Naive thymus-derived CD4-positive, alpha-beta T cell (primary cell): ENCODE measurements at places on chromosomes 7 and 10. TPM values are rescaled to one million over a fixed set of nuclear protein-coding genes. Genes with fewer than 3 reads are reported as not detected.

GRCh38 chr10:43068471-43069210 lies 8.2 kb upstream of the RET start:
- DNase-seq, result no peak
- H3K36me3 ChIP-seq, result no peaks in the 10 kb centered on the region
- no peaks in the 10 kb centered on the region for H3K4me1 ChIP-seq

DNA sequence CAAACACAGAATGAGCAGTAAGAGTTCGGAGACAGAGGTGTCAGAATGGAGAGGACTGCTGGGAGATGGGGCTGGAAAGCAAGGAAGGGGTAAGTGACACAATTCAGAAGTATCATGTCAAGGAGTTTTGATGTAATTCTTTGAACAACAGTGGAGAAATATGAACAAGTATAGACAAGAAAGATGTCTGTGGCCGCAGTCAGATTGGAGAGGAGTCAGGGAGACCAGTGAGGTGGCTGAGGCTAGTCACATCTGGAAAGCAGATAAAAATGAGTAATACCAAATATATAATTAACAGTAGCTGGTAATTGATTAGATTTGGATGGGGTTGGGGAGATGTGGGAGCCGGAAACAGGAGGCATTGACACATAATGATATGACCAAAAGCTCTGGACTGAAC lies 540.9 kb downstream of the SUGCT start:
- no peak for DNase-seq
- H3K4me1 ChIP-seq, result no peaks in the 10 kb centered on the region
- H3K36me3 ChIP-seq, result no peaks in the 10 kb centered on the region

GRCh38 chr7:45055016-45055415 lies 33.8 kb downstream of the NACAD start:
- H3K27ac ChIP-seq, result no peak overlapping the region
- H3K4me1 ChIP-seq, result peaks cover 35% of the 10 kb centered on the region
- DNase-seq, result no peak
- peaks cover 34% of the 10 kb centered on the region for H3K36me3 ChIP-seq

Gene GIMAP6
- polyA plus RNA-seq, result 130 TPM

DNA sequence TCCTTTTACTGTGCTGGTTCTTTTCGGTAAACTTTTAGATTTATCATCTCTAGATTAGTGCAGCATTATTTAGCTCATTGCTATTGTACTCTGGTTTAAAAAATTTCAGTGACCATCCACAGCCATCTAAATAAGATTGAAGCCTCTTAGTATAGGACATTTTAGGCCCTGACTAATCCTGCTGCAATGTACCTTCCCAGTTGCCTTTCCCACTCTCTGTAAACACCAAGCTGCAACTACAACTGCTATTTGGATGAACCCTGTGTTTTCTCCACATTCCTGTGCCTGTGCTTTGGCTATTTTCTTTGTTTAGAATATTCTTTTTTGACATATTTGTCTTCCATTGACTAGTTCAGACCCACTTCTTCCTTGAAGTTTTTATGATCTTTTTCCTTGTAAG lies 314.6 kb downstream of the AUTS2 start:
- H3K4me3 ChIP-seq, result no peak overlapping the region
- H3K36me3 ChIP-seq, result no peaks in the 10 kb centered on the region
- DNase-seq, result no peak

Gene NAT16
- not detected for polyA plus RNA-seq

- DNase-seq, result no peak
- H3K36me3 ChIP-seq, result no peaks in the 10 kb centered on the region
- no peak overlapping the region for H3K4me3 ChIP-seq
- no peak overlapping the region for H3K27ac ChIP-seq
These were observed 66.7 kb downstream of the RNF133 start for GRCh38 chr7:122632238-122632637.

DNA sequence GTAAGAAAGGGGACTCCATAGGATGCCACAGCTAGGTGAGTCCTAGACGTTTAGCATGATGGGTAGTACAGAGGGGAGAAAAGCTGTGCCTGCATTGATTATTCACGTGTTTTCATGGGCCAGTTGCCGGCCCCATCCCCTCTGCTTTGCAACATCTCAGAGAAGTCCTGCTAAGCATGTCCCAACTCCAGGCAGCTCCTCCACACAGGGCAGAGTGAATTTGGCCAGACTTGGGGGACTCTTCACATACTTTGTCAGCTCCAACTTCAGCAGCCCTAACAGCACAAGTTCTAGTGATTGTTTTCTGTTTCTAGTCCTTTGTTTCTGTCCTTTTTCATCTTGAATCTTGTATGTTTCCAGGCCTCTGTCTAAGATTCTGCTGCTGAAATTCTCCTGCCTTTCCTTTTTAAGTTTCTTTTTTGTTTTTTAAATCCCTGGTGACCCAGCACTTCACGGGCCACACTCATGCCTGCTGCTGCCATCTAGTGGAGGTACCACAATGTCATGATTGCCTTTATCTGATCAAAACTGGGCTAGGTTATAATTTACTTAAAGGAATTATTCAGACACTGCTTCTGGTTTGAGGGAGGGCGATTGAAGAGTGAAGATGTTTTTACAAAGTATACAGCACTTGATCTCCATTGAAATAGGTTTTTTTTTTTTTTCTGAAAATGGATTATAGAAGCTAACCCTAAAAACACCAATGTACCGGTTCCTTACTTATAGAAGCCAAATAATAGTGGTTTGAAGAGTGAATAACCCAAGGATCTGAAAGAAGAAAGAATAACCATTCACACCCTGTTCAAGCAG lies 276.9 kb downstream of the CSTF2T start:
- DNase-seq, result no peak
- no peaks in the 10 kb centered on the region for H3K27me3 ChIP-seq
- no peaks in the 10 kb centered on the region for H3K36me3 ChIP-seq
- no peak overlapping the region for H3K27ac ChIP-seq
- H3K4me1 ChIP-seq, result no peaks in the 10 kb centered on the region
- H3K4me3 ChIP-seq, result no peak overlapping the region

DNA sequence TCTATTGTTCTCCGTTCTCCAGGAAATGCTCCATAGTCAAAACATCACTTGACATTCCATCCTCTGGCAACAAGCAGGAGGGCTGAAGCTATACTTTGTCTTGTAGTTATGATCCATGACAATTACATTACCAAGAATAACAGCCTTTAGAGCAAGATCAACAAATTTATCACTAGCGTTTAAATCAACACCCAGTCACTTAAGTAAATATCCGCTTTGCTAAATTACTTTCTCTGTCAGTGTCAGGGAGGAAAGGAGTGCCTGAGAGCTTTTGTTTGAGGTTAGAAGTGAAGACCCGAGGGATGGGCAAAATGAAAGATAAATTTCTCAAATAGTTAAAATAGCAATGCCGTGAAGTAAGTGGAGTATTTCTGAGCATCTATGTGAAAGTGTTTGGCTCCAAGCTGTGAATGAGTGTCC lies 236.1 kb upstream of the BMPER start:
- no peaks in the 10 kb centered on the region for H3K27me3 ChIP-seq
- H3K4me1 ChIP-seq, result no peaks in the 10 kb centered on the region
- no peaks in the 10 kb centered on the region for H3K36me3 ChIP-seq
- no peak for DNase-seq

Gene MACC1
- 0.03 TPM for polyA plus RNA-seq

Gene IFT22
- 12.3 TPM for polyA plus RNA-seq

GRCh38 chr10:15222511-15222910 lies 54.0 kb upstream of the NMT2 start:
- no peaks in the 10 kb centered on the region for H3K27me3 ChIP-seq
- no peaks in the 10 kb centered on the region for H3K4me1 ChIP-seq
- no peak for DNase-seq
- H3K36me3 ChIP-seq, result no peaks in the 10 kb centered on the region

Gene MTERF1
- polyA plus RNA-seq, result 14.1 TPM

DNA sequence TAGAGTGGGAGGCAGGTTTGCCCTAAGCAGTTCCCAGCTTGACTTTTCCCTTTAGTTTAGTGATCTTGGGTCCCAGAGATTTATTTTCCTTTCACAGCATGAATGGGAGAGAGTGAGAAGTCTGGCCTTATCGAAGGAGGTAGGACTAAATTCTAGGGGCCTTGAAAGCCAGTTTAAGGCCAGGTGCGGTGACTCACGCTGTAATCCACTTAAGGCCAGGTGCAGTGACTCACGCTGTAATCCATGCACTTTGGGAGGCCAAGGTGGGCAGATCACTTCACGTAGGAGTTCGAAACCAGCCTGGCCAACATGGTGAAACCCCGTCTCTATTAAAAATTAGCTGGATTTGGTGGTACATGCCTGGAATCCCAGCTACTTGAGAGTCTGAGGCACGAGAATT lies 392.2 kb downstream of the ACTR3B start:
- H3K27me3 ChIP-seq, result no peaks in the 10 kb centered on the region
- H3K27ac ChIP-seq, result no peak overlapping the region
- no peaks in the 10 kb centered on the region for H3K36me3 ChIP-seq
- DNase-seq, result no peak
- no peaks in the 10 kb centered on the region for H3K4me1 ChIP-seq

Gene HERPUD2
- 76.8 TPM for polyA plus RNA-seq

Gene TMEM225B
- 0.44 TPM for polyA plus RNA-seq

Gene FKBP6
- not detected for polyA plus RNA-seq

GRCh38 chr10:88116971-88117626 lies 253.7 kb downstream of the PTEN start:
- peaks cover 33% of the 10 kb centered on the region for H3K4me1 ChIP-seq
- no peaks in the 10 kb centered on the region for H3K36me3 ChIP-seq
- no peak overlapping the region for H3K27ac ChIP-seq
- H3K4me3 ChIP-seq, result no peak overlapping the region

DNA sequence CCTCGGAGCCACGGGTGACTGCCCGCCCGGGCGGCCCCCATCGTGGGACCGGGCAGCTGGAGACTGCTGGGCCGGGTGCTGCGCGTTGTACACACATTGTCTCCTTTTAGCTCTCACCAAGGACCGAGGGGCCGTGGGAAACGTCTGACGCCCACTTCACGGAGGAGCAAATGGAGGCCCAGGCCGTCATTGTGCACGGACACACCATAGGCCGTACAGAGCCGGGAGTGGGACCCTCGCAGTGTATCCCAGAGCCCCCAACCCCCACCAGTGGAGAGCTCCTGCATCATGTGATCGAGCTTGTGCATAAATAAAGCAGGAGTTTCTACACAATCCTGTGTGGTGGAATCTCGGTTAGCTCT lies 722 bp downstream of the DENND10 start:
- H3K27me3 ChIP-seq, result no peaks in the 10 kb centered on the region
- H3K36me3 ChIP-seq, result no peaks in the 10 kb centered on the region
- H3K4me1 ChIP-seq, result peaks cover 6% of the 10 kb centered on the region
- peak overlapping the region; percentile 45 for H3K4me3 ChIP-seq
- no peak for DNase-seq

DNA sequence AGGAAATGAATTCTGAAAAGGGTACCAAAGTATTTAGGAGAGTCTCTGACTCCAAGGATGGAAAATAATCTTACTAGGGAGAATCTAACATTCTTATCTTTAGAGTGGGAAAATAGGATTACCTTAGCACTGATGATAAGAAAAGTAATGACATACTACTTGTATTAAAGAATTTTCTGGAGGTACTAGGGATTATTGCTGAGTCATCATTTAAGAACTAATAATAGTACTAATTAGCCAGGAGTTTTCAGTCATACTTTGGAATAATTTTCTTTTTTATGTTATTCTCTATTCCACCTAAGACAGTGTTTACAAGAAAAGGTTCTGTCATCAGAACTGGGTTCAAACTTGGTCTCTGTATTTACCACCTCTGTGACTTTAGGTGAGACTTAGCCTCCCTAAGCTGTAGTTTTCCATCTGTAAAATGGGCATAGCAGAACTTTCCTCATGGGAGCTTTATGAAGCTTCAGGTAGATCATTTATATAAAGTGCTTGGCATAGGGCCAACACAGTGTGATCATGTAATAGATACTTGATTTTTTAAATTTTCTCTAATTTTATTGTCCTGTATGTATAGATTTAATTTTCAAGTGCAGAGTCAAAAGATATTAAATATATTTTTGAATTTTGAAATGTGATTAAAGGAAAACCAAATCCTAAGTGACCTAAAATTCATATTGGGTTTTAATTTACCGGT lies 20.4 kb downstream of the ITGB8 start:
- H3K4me1 ChIP-seq, result no peaks in the 10 kb centered on the region
- no peaks in the 10 kb centered on the region for H3K36me3 ChIP-seq
- no peak overlapping the region for H3K4me3 ChIP-seq
- no peaks in the 10 kb centered on the region for H3K27me3 ChIP-seq

GRCh38 chr10:12405342-12406320 lies 56.3 kb downstream of the CAMK1D start:
- no peak overlapping the region for H3K27ac ChIP-seq
- no peak for DNase-seq
- H3K4me3 ChIP-seq, result no peak overlapping the region
- no peaks in the 10 kb centered on the region for H3K27me3 ChIP-seq
- H3K36me3 ChIP-seq, result no peaks in the 10 kb centered on the region

Gene HOXA1
- polyA plus RNA-seq, result 0.09 TPM

Gene C7orf33
- polyA plus RNA-seq, result not detected
